ENCODE measurements at places on chromosomes 12 and 14.

GRCh38 chr12:96177013-96177412, 17.2 kb upstream of the ELK3 start:
- DNase-seq = no peak

DNA sequence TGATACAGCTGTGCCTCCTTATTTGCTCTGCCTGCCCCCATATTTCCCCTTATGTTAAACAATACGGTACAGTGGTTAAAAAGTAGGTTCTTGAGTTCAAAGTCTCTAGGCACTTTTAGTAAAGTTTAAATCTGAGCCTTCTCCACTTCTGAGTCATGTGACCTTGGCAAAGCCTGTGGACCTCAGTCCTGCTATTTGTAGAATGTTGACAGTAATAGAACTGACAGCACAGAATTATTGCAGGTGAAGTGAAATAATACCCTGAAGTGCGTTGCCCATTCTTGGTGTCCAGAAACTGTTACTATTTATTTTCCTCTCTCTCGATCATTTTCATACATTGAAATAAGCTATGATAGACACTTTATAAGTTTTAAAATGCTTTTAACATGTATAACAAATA, 499.7 kb downstream of the EGLN3 start:
- DNase-seq = no peak

GRCh38 chr14:76090616-76091391, 60.9 kb upstream of the GPATCH2L start:
- DNase-seq = no peak

DNA sequence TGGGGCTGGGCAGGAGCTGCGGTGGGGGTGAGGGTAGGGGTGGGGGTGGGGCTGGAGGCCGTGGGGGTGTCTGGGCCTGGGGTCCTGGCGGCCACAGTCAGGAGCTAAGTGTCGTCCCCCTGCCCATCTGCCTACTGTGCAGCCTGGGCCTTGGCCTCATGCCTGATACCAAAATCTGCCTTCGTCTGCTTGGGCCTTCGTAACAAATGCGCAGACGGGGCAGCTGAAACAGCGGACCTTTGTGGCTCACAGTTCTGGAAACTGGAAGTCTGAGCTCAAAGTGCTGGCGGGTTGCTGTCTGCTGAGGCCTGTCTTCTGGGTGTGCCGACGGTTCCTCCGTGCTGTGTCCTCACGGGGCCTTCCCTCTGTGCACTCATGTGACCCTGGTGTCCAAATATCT, 61.7 kb downstream of the KIF26A start:
- DNase-seq = no peak

- DNase-seq = no peak
These were observed 88.1 kb upstream of the TMEM263 start for GRCh38 chr12:106867651-106868050.

DNA sequence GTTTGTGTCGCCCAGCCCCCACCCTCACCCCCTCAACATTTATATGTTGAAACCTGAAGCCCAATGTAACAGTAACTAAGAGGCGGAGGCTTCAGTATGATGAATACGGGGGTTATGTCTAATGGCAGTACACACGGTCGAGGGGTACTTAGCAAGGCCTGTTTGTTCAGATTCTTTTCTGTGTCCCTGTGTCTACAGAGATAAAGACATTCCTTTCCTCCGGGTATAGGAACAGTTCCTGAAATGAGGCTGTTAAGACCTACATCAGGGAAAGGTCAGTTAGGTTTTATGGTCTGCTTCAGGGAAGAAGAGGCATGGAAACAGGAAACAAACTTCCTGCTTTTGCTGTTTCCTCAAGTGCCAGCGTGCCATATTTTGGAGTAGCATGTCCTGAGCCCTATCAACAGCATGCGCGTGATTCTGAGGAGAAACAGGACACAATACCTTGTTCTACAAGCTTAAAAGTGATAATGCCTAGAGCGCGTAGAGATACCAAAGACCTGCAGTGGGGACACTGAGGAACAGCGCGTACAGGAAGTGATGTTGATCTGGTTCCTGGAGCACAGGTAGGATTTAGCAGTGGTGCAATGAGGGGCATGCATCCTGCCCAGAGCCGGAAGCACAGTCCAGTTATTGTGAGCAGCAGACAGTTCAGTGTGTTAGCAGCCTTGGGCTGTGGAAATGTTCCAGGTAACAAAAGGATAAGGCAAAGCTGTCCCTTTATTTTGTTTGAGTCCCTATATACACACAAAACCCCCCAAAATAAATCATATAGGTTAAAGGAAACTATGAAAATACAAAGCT, 47.2 kb downstream of the FGD4 start:
- no peak for DNase-seq

DNA sequence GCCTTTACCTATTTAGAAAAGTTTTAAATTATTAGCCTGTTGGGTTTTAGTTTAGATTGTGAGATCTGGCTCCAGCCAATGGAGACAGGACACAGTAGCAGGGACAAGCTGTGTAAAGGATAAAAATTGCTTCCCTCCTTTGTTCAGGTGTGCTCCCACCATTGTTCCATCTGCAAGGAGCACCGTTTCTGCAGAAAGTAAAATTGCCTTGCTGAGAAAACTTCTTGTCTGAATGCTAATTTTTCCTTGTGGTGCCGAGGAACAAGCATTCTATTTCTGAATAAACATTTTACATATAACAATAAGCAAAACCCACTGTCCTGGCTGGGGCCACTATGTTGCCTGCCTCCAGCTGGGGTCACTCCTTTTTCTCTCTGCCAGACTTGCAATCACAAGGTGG, 72.7 kb upstream of the ZFP36L1 start:
- no peak for DNase-seq

DNA sequence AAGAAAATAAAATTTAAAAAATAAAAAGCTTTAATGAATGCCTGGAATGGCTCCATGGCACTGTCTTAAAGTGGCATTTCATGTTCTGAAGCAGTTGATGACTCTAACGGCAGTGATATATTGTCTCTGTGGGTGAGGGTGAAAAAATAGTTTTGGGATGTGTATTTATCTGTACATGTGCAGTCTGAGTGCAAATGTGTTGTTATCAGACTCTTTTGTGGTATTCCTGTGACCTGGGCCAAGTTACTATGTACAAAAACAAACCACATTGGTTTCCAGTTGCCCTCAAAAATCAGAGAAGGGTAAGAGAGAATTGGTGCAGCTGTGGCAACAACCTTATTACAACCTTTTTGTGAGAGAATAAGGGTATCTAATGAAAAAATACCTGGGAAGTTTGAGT, 81.7 kb upstream of the CCDC91 start:
- no peak for DNase-seq

GRCh38 chr14:102138961-102139285, 774 bp upstream of the WDR20 start:
- DNase-seq = no peak

GRCh38 chr14:80624581-80624980, 317.0 kb downstream of the CEP128 start:
- DNase-seq = no peak

- no peak for DNase-seq
These were observed 174.7 kb downstream of the TTC8 start for GRCh38 chr14:88999137-88999536.

GRCh38 chr12:56029666-56030293, 8.9 kb downstream of the IKZF4 start:
- DNase-seq = no peak

DNA sequence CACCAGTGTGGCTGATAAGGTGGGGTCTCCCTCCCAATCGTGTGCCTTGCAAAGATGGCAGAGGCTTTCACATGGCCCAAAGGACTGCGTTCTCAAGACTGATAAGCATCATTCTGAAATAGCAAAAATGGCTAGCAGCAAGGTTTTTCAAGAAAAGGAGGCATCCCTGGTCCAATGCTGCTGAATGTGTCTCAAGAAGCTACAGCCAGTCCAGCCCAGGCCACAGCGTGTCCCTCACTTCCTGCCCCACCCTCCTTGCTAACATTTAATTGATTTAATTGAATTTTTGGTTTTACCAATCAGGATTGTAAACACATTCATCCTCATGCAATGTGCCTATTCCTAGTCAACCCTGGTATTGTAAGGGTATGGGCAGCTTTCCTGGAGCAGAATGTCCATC, 55.9 kb downstream of the C14orf132 start:
- DNase-seq = no peak

- DNase-seq = no peak
These were observed 1052.8 kb upstream of the TMEM132C start for GRCh38 chr12:127214186-127214585.

GRCh38 chr12:59828521-59828920, 232.7 kb downstream of the SLC16A7 start:
- no peak for DNase-seq

GRCh38 chr14:104087505-104087904, 2.0 kb downstream of the ASPG start:
- DNase-seq = no peak

DNA sequence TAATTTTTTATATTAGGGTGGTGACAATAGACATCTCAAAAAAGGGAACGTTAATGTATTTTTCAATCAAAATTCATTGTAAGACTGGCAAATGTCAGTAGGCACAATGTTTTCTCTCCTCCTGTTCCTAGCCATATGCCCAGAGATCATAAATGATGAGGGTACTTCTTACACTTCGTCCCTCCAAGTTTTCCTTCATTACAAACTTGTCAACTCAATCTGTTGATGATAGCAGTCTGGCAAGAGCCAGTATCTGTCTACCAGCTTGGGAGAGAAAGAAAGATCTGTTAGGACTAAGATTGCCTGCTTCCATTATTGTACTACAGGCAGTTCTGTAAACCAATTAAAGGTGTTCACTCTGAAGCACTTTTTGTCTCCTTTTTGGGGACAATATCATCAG, 130.9 kb upstream of the DAAM1 start:
- DNase-seq = no peak

DNA sequence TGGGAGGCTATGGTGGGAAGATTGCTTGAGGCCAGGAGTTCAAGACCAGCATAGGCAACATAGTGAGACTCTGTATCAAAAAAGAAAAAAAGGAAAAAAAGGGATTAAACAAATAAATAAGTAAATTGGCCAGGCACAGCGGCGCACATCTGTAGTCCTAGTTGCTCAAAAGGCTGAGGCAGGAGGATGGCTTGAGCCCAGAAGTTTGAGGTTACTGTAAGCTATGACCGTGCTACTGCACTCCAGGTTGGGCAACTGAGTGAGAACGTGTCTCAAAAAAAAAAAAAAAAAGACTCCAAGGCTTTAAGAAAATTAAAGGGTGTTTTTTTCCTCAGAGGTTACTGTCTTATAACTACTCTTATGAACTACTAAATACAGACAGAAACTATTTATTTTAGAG, 11.7 kb downstream of the BEST3 start:
- no peak for DNase-seq

DNA sequence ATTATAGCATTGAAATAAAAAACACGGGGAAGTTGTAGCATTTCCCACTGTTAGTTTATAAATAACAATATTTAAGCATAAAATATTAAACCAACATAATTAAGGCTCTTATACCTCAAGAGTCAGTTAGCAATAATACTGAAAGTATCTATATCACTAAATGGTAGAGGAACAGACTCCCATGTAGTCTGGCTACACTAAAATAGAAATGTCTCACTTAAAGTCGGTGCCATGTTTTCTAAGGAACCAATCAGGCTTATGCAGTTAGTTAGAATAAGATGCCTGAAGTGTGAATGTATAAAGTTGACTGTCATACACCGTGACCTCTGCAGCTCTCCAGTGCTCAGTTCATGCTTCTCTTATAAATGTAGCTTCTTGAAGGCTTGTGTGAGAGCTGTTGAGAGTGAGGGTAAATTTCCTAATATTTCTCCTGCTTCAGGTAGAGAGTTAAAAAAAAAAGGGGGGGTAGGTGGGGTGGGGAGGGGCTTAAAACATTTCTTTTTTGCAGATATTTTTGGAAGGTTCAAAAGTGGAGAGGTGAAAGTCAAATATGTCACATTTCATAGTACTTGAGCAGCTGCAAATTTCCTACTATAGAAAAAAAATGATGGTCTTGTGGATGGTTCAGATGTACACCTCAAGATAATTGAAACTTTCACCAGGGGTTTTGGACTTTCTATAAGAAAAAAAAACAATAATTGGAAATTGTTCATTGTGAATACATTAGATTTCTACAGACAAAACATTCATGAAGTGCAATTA, 64.5 kb downstream of the PTCSC3 start:
- no peak for DNase-seq

DNA sequence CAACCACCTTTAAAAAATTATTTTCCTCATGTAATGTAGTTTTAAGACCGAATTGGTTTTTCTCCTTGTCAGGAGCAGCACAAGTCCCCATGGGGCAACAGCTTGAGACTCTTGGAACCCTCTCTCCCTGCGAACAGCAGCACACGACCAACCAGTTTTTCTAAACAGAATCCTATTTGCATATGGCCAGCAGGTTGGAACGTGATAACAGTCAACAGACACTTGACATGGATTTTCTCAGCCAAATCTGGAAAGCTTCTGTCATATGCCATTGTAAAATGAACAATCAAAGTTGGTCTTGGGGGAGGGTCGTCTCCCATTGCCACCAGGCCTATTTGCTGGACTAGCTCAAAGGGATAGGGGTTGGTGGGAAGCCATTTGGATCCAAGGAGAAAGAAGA, 1915.0 kb upstream of the FLRT2 start:
- no peak for DNase-seq

- DNase-seq = no peak
These were observed 27.6 kb downstream of the NCKAP5L start for GRCh38 chr12:49800421-49801140.

- DNase-seq = no peak
These were observed 473.1 kb downstream of the TMEM121 start for GRCh38 chr14:105999361-106000028.

- DNase-seq = no peak
These were observed 3.7 kb downstream of the LETMD1 start for GRCh38 chr12:51051787-51052186.

GRCh38 chr12:49030714-49031572, 12.4 kb upstream of the PRKAG1 start:
- DNase-seq = no peak

- DNase-seq = no peak
These were observed 151.6 kb downstream of the DPF3 start for GRCh38 chr14:72742118-72742837.

GRCh38 chr14:34203251-34203722, 252.4 kb upstream of the EGLN3 start:
- no peak for DNase-seq

- no peak for DNase-seq
These were observed 137.5 kb downstream of the CNTN1 start for GRCh38 chr12:40829738-40830144.
